ENCODE measurements at places on chromosomes 4 and X. TPM values are rescaled to one million over a fixed set of nuclear protein-coding genes. Genes with fewer than 3 reads are reported as not detected.

FGF13 gene
- total RNA-seq, result 4.6 TPM

NAT8L gene
- total RNA-seq, result 0.26 TPM

GPR82 gene
- not detected for total RNA-seq

HSFX1 gene
- 0.66 TPM for total RNA-seq

CXCR3 gene
- total RNA-seq, result not detected

BEX5 gene
- total RNA-seq, result not detected

PNMA6A gene
- total RNA-seq, result 3.3 TPM

ADH4 gene
- not detected for total RNA-seq

DMRTC1 gene
- not detected for total RNA-seq

BMX gene
- not detected for total RNA-seq

CENPE gene
- 1.5 TPM for total RNA-seq

CCNA2 gene
- total RNA-seq, result 1.3 TPM

TNMD gene
- not detected for total RNA-seq

XPNPEP2 gene
- total RNA-seq, result 1.5 TPM

SH3RF1 gene
- total RNA-seq, result 13.0 TPM

S100G gene
- total RNA-seq, result not detected

Data from fibroblast of lung (primary cell).